GM06990 (cell line): ENCODE measurements at places on chromosomes 16 and 17.

DNA sequence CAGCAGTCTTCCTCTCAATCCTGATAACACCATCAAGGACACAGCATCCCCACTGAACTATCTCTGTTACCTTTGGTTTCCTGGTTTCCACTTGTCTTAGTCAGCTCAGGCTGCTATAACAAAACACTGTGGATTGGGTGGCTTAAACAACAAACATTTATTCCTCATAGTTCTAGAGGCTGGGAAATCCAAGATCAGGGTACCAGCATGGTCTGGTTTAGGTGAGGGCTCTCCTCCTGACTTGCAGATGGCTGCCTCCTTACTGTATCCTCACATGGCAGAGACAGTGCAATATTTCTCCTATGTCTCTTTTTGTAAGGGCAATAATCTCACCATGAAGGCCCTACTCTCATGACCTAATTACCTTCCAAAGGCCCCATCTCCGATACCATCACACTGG lies 103.2 kb upstream of the AXIN2 start:
- DNase-seq: no peak

GRCh38 chr17:78414178-78415162 lies 36.0 kb downstream of the PGS1 start:
- no peak for DNase-seq

- DNase-seq: no peak
These were observed 61.9 kb upstream of the DHX40 start for GRCh38 chr17:59503500-59503899.

DNA sequence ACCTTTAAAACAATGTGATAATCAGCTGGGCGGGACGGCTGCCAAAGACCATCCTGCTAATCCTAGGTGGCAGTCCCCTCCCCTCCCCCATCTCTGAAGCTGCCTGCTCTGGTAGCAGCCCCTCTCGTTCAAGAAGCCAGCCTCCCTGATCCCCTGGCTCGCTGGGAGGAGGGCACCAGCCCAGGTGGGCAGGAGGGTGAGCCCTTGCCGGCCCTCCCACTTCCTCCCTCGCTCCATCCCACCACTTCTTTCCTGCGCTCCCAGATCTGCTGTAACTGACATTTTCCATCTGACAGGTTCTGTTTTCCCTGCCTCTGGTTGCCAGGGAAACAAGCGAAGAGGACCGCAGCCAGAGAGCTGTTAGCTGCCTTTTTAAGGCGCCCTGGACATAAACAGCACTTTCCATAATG lies 155.7 kb upstream of the TNRC6C start:
- DNase-seq: no peak

DNA sequence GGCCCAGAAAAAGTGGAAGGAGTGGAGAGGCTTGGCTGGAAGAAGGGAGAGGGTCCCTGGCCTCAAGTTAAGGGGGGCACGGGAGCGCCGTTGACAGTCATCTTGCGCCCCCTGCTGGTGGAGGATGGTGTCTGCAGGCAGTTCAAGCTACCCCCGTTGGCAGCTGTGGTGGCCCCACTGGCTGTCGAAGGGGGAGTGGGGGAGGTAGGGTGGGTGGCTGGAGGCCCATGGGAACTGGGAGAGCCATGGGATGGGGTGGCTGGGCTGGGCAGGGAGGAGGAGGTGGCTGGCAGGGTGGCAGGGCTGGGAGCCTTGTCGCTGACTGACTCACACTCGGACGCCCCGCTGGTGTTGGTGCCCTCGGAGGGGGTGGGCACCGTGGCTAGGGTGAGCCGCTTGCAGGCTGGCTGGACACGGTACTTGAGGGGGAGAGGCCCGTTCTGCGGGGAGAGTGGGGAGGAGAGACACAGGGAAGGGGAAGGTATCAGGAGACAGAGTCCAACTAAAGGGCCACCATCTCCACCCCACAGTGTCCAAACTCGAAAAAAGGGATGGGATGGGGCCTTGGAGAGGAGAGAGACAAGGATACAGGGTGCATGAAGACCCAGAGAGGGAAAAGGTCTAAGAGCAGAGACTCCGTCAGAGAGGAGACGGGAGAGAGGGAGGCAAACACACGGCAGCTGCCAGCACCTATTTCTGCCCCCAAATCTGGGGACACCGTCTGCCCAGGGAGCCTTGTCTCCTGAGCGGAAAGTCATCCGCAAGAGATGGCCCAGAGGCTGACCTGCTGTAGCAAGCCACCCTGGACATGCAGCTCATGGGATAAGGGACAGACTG lies 5.2 kb downstream of the CISD3 start:
- no peak for DNase-seq
